AG08396 (cell line): ENCODE measurements at places on chromosomes 3 and 15.

GRCh38 chr3:132380920-132381319 is 36.4 kb upstream of the DNAJC13 start:
- no peak for DNase-seq

DNA sequence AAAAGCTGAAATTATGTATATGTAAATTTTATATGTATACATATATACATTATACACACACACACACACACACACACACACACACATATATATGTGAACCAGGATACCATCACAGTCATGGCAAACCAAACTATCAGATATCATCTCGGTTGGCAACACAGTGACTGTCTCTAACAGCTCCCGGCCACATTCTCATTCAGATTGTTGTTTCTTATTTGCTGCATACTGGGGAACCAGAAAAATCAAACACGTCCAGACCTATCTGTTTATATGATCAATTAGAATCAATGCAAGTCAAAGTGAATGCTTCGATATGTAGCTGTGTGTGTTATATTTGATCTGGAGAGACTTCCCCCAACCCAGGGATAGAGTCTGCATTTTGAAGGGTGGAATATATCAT is 61.1 kb downstream of the TIPARP start:
- no peak for DNase-seq

DNA sequence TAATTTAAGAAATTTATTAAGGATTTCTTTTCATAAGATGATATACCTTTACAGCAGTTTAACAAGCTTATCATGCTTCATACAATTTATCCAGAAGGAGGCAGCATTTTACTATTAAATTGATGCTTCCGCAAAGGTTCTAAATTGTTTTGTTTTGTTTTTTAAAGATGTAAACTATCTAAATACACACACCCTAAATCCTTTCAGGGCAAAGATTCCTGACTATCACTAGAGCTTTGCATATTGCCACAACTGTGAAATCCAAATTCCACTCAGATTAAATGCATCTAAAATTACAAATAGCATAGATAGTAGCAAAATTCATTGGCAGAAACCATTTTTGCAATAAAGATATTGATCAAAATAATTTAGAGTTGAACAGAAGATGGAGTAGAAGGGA is 44.5 kb upstream of the CCNL1 start:
- peak; percentile 13 for DNase-seq

GRCh38 chr3:33426068-33426467 is 14.1 kb downstream of the UBP1 start:
- DNase-seq: no peak

DNA sequence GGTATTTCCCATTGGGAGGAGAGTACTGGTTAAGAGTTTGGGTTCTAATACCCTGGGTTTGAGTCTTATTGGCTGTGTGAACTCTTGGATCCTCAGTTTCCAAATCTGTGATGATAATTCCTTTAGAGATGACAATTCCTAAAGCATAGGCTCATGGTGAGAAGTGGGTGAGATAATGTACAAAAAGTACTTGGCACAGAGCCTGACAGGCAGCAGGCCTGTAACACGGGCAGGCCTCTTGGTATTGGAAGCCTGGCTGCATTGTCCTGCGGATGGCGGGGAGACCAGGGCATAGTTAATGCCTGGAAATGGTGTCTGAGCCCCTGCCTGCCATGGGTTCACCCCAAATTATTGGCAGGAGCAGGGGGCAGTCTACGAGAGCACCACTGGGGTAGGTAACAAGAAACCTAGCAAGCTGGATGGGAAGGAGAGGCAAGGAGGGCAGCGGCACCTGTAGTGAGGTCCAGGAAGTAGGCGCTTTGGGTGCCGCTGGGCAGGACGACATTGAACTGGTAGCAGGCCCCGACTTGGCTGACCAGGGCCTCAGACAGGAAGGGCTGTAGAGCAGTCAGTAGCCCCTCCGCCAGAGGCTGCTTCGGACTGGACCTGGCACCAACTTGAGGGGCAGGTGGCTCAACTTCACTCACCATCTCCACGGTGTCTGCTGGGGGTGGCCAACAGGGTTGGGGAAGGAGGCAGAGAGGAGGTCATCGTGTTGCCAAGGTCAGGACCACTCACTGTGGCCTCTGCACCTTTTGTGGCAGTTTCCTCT is 7.7 kb downstream of the STOML1 start:
- DNase-seq: no peak

- DNase-seq: no peak
These were observed 500.9 kb downstream of the SOX2 start for GRCh38 chr3:182212479-182213076.

- no peak for DNase-seq
These were observed 255.3 kb upstream of the LRTM1 start for GRCh38 chr3:55183201-55183600.
